ENCODE measurements at places on chromosomes 7 and 10. TPM values are rescaled to one million over a fixed set of nuclear protein-coding genes. Genes with fewer than 3 reads are reported as not detected.

The CRPPA gene
- total RNA-seq, result 0.11 TPM

The SAP25 gene
- total RNA-seq, result 0.80 TPM

The ITGA8 gene
- 0.06 TPM for total RNA-seq

The SFRP4 gene
- total RNA-seq, result 0.77 TPM

GRCh38 chr10:89837165-89838043 is 136.0 kb downstream of the KIF20B start:
- DNase-seq, result peak; percentile 8

DNA sequence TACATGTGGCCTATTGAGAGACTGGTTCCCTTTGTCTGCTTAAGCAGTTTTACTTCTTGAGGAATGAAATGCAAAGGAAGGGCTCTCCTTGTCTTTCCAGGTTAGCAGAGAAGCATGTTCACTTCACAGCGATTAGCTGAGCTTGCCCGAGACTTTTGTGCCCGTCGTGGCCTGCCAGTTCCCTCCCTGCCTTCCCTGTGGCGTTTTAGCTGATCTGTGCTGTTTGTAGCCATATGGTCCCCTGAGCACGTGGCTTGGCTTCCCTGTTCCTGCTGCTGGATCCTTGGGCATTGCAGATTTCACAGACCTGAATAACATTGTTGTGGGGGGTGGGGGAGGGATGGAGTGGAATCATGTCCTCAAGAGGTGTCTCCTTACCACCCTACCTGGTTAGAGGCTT is 61.8 kb downstream of the SND1 start:
- DNase-seq, result no peak

- no peak for DNase-seq
Measured at GRCh38 chr7:55214707-55215106, 150.4 kb upstream of the LANCL2 start.

GRCh38 chr7:114533131-114533530 is 118.5 kb downstream of the FOXP2 start:
- DNase-seq, result no peak

GRCh38 chr7:7761974-7762779 is 43.8 kb upstream of the RPA3 start:
- DNase-seq, result peak; percentile 33

Measured in Daoy (cell line).